Prostate gland (tissue), 2 donors: ENCODE measurements at places on chromosomes 1 and 21.

DNA sequence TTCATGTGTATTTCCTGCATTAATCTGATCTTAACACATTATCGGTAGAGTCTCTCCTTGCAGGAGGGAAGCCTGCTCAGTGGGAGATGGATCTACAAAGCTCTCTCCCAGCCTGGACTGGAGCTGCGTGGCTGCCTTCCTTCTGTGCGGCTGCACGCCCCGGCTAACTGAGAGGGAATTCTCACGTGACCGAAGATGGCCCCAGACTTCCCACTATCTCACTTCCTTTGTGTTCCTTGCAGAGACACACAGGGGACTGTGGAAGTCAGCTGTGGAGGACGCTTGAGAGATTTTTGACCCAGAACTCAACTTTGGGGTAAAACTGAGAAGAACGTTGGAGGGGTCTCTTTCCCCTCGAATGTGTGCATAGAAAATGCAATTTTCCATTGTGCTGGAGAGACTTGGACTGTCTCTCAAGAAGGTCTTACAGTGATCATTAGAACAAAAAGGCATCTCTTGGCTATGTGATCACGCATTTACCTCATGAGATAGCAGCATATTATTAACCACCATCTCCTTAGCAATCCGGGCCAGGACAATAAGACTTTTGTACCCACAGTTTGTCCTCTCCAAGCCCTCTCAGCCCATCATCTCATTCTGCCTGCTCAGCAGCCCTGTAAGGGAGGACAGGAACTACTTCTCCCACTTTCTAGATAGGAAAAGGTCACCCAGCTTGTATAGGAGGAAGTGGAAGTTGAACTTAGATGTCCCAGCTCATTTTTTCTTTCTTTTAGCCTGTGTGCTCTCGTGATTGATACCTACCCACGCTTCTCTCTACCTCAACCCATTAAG lies 49.3 kb upstream of the TARBP1 start:
- no peak for DNase-seq

- DNase-seq = no peak
These were observed 151.0 kb downstream of the FMN2 start for GRCh38 chr1:240242601-240243144.

DNA sequence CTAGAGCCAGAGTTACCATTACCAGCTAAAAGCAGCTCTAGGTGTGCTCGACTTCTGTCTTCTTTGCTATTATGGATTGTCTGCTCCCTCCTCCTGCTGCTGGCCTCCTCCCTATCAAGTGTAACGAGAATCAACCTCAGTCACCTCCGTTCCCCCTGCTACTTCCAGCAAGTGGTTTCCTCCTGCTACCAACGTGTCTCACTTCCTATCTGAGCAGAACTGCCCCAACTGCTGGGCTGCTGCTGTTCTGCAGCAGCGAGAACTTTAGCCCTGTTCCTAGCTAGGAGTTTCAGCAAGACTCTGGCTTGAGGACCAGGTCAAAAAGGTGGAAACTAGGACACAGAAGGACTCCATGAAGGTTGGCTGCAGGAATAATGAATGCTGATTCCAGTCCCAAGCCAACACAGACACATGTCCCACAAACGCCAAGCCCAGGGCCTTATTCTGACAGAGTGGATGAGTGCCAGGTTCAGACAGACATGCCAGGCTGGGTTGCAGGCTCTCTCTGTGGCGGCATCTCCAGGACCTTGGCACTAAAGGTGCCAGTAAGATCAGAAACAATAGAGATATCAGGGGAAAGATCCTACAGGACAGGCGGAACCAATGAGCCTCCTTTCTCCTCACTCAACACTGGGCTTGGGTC lies 46.9 kb downstream of the CD34 start:
- no peak for DNase-seq

GRCh38 chr1:229087339-229087738 lies 183.6 kb upstream of the RAB4A start:
- no peak for DNase-seq

DNA sequence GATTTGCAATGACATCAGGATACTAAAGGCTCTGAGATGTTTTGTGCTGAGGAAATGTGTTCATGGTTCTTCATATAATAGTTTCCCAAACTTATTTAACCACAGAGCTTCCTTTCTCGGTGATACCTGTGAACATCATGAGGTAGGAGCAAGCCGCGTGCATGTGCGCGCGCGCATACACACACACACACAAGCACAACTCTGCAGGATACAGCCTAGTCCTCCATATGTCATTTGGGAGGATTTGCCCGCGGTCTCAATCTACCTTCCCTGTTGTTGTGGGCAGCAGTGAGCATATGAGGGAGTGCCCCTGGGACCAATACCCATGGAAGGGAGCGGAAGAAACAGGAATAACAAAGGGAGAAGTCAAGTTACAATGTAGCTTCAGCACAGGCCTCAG lies 12.2 kb upstream of the TTC4 start:
- DNase-seq = no peak

DNA sequence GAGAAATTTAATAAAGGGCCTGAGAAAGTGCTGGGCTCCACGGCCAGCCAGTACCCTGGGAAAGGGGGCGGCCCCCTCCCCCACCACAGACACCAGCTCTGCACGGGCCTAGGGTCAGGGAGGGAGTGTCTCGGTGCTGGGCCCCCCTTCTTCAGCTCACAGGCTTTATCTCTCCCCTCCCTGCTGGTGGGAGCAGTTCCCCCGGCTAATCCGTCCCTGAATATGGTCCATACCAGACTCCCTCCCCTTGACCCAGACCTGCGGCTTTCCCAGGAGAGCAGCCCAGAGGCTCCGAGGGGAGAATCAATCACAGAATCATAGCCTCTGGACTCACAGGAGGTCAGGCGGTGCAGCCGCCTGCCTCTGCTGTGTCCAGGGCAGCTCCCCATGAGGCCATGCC lies 26.0 kb upstream of the RSPO1 start:
- DNase-seq = no peak

DNA sequence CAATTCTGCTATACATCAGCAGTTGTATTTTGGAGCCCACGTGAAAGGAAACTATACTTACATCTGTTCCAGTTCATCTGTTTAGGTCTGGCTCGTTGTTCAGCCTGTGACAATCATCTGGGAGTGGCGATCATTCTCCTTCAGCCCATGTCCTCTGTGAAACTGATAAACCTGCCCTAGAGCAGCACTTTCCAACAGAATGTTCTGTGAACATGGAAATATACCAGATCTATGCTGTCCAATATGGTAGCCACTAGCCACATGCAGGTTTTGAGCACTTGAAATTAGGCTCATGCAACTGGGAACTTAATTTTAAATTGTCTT lies 24.5 kb upstream of the COQ8A start:
- DNase-seq = no peak
